Peyer's patch (tissue), 4 donors: ENCODE measurements at places on chromosomes 7 and 10.

DNA sequence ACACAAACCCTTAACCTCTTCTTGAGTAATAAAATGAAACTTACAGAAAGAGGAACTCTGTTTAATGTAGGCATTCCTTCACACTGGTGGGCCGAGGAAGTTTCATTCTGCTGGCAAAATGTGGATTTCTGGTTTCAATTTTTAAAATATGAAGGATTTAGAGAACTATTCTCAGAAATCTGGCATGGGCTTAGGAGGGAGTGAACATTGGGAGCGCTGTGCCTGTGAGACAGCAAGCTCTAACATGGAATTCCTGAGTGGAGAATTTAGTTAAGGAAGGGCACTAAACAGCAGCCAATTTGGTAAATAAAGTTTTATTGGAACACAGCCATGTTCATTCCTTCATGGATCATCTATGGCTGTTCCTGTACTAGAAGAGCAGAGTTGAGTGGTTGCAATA is 751.8 kb upstream of the IGFBP3 start:
- no peak for DNase-seq

DNA sequence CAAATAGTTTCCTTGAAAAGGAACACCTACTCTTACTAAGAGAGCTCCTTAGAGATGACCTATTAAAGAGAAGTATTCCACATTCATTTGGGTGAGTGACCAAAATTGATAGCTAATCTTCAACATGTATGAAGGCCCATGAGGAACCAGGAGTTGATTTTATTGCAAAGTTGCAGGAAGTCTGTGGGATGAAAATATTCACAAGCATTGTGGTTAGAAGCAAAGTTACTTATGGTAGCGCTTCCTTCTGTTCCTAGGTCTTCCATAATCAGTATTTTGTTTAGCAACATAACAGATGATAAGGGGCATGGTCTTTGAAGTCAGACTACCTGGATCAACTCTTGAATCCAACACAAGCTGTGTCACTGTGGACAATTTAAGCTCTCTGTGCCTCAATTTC is 164.5 kb downstream of the DGKB start:
- no peak for DNase-seq

DNA sequence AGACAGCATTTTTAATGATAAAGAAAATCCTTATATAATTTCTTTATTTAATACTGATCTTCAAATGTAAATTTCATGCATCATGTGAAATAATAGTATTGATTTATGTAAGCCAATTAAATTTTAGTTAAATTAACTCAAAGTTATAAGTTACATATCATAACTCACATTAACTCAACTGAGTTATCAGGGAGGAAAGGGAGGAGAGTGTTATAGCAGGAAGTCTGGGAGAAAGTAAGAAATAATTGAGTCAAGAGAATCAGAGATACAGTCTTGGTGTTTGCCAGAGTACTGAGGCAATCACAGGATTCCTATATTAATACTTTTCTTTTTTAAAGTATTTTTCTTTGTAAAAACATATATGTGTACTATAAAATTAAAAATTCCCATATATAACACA is 4.0 kb downstream of the BICC1 start:
- no peak for DNase-seq

DNA sequence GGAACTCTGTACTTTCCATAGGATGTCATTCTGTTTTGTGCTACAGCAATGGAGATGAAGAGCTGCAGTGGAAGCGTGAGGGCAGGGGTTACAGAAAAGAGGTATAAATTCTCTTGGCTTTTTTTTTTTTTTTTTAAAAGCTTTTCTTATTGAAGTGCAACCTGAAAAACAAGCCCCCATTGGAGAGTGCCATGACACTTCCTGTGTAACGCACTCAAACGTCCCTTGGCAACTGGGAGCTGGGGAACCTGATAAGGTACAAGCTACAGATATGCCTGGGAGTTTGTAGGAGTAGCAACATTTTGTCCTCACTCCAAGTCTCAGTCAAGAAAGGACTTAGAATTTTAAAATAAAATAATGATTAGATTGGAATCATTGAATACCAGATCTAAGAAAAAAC is 512.1 kb downstream of the RPS24 start:
- no peak for DNase-seq

DNA sequence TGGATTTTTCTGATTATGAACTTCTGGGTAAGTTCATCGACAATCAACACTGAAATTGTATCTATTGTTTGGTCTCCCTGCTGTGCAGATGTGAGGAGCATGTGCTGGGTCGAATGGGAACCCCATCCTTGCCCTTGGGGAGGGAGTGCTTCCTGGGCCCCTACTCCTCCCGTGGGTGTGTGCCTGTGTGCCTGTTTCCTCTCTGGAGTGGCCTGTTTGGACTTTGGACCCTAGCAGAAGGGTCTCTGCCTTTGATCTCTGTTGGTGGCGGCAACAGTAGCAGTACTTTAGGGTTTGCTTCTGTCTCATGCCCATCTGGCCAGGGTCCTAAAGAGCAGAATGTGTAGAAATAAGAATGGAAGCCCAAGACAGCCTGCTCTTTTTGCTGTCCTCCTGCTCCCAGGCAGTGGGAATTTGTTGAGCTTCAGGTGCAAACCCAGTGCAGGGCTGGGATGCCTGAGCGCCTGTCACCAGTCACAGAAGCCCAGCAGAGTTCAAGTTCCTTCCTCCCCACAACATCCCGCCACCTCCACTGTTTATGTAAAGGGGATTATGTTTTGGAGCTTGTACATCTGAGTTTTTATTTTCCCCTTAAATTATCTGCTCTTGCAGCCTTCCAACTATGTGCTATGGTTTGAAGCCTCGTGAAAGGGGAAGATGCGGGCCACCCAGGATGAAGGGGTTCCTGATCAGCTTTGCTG is 1.5 kb upstream of the TACR2 start:
- no peak for DNase-seq

- no peak for DNase-seq
Measured at GRCh38 chr7:157472311-157473050, 135.7 kb downstream of the DNAJB6 start.

GRCh38 chr7:70654979-70655378 is 477.0 kb upstream of the GALNT17 start:
- no peak for DNase-seq

DNA sequence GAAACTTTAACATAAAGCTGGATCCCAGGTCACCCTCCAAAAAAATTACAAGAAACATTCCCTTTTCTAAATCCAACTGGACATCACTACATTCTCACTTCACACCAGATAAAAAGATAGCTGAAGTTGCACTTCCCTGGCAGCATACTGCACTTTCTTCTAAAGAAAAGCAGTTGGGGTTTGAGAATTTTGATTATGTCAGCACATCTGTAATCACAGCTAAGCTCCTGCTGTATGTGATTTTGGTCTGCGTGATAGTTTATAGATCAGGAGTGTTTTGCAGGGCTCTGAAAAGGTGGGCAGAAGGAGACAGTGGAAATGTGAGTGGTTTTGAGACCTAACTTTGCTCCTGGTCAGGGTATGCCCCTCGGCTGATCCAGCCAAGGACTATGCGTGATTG is 199.1 kb upstream of the AKR1E2 start:
- no peak for DNase-seq

DNA sequence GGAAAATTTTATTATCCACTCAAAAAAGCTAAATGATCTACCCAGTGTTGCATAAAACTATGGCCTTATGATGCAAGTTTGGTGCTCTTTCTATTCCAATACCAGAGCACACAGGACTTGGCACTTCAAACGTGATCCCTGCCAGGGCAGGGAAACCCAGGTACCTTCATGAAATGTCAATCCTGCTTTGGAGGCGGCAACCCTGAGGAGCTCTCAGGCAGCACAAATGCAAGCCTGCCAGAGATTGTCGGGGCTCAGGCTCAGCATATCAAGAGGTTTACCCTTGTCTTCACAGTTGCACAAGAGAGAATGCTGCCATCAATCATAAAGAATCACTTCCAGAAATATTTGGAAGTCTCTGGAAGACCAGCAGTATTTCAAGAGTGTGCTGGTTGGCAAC is 151.5 kb downstream of the GLI3 start:
- DNase-seq, result no peak

GRCh38 chr7:129773328-129773731 is 161.8 kb downstream of the NRF1 start:
- DNase-seq, result no peak

GRCh38 chr7:79977481-79977880 is 157.2 kb upstream of the GNAI1 start:
- no peak for DNase-seq

- no peak for DNase-seq
Measured at GRCh38 chr10:128852449-128852848, 614.6 kb upstream of the MGMT start.

- no peak for DNase-seq
Measured at GRCh38 chr7:76423666-76424412, 911 bp upstream of the ZP3 start.

DNA sequence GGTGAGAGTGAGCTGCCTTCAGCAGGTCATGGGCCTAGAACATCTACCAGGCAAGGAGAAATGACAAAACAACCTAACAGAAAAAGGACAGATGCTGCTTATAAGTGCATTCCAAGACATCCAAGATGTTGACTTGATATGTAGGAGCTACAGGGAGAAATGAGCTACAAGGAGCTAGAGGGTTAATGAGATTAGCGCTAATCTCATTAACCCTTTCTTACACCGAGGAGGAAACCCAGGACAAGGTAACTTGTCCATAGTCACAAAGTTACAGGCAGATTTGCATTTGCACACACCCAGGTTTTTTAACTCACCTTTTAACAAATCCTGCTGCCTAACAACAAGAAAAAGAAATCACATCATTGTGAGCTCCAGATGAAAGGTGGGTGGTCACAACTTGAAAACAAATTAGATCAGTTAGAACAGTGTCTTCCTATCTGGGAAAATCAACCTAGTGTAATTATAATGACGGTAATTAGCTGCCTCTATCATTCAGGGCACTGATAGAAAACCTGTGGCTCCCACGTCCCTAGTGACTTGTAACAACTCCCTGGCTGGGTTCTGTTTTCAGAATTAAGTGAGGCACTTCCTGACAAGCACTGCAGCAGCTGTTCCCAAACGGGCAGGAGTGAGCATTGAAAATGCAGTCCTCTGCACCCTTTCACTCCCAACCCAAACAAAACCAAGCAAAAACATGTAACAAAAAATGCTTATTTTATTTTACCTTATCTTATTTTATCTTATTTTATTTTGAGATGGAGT is 5.7 kb downstream of the KIAA1549 start:
- DNase-seq, result no peak

- no peak for DNase-seq
Measured at GRCh38 chr7:101817471-101818286, at the start of gene CUX1. CUX1 (plus strand) TSS chr7:101817626; CDS start chr7:101817640, 14 bp downstream.

- DNase-seq, result no peak
Measured at GRCh38 chr7:133645884-133646391, 393.1 kb downstream of the EXOC4 start.

- DNase-seq, result no peak
Measured at GRCh38 chr10:86974484-86974883, 6.2 kb downstream of the ADIRF start.

DNA sequence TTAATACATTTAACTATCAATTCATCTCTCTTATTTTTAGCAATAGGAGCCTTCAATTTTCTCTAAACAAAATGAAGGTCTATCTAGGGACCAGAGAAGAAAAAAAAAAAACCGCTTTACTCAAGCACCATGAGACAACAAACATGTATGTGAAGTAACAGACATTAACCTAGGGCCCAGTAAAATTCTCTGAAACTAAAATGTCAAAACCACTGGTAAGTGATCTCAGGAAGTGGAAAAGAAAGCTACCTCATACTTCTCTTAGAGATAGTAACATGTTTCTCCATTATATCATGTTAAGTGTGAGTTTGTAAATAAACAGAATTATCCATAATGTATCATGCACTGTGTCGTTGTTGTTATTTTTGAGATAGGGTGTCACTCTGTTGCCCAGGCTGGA is 35.4 kb upstream of the PTER start:
- DNase-seq, result no peak

DNA sequence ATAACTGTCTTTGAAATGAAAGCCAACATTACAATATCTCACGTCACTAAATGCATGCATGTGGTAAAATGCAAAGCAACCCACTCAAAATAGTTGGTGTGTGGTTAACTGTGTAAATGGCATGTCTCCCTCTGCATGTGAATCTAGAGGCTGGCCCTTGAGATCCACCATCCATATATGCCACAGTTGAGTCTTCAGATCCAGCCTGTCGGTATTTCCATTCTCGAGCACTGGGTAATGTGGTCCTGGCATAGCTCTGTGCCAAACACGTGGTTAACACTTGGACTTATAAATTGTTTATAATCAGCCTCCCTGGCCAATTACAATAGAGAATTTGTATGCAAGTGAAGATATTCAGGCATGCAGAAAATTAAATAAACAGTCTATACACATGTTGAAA is 90.3 kb downstream of the LYZL1 start:
- no peak for DNase-seq

GRCh38 chr10:42988517-42989395 is 88.1 kb upstream of the RET start:
- DNase-seq, result no peak

- no peak for DNase-seq
Measured at GRCh38 chr10:59900048-59900727, 6.2 kb downstream of the CCDC6 start.

DNA sequence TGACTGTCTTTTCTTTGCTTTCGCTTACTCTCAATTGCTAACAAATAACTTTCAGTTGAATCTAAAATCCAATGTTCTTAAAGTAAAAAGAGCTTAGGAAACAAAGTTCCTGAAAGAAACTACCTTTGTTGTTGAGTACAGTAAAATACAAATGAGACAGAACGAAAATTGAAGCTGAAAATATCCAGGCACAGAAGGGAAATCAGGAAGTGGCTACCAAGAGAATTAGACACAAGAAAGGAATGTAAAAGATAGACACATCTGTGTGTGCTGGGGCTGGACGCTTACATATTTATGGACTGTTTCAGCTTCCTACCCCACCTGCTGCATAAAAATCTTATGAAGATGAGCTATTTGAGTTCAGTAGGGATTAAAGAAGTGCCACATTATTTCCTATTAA is 161.7 kb upstream of the PLXDC2 start:
- DNase-seq, result no peak
